NCI-H146 (cell line): ENCODE measurements at places on chromosomes 5 and 9.

GRCh38 chr9:101387871-101388506, 3.2 kb upstream of the BAAT start:
- peak; percentile 70 for DNase-seq

GRCh38 chr9:28206280-28206679, 633.0 kb upstream of the C9orf72 start:
- no peak for DNase-seq

DNA sequence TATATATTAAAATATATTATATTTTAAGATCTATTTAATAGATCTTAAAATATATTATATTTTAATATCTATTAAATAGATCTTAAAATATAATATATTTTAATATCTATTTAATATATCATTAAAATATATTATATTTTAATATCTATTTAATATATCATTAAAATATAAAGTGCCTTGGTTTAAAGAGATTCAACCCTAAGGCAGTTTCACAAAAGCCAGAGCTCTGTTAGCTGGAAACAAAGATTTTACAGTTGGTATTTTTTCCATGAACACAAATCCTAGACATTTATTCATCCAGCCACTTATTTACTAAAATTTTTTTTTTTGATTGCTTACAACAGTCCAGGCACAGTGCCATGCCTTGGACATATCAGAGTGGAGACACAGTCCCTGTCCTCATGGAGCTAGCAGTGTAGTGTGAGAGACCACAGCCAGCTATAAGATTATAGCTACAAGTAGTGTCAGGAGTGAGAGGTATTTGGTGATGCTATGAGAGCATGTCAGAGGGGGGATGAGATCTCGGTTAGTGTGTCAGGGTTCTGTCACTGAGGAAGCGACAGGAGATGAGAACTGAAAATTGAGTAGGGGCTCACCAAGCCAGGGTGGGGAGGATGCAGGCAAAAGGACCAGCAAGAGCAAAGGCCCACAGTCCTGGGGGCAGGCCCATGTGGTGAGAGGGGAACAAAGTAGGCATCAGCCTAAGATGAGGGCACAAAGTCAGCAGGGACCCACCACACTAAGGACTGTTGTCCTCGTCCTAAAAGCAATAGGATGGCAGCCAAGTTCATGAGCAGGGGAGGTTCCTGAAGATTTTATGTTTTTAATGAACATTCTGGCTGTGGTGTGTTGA, 74.5 kb downstream of the FBXO38 start:
- DNase-seq: no peak

DNA sequence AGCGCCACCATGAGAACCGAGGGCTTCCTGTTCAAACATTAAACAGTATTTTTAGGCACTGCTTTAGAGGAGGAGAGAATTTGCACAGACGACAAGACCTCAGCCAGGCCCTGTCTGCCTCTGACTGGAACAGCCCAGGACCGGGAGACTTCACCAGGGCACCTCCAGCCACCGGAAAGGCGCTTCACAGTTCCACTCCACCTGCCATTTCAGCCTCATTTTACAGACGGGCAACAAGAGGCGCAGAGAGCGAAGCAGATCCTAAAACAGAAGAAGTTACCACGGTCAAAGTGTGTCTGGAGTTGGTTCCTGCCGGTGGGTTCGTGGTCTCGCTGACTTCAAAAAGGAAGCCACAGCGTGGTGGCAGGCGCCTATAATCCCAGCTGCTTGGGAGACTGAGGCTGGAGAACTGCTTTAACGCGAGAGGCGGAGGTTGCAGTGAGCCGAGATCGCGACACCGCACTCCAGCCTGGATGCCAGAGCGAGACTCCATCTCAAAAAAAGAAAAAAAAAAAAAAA, 28.4 kb downstream of the COL23A1 start:
- no peak for DNase-seq

GRCh38 chr5:94389515-94389899, 228.9 kb downstream of the KIAA0825 start:
- no peak for DNase-seq

DNA sequence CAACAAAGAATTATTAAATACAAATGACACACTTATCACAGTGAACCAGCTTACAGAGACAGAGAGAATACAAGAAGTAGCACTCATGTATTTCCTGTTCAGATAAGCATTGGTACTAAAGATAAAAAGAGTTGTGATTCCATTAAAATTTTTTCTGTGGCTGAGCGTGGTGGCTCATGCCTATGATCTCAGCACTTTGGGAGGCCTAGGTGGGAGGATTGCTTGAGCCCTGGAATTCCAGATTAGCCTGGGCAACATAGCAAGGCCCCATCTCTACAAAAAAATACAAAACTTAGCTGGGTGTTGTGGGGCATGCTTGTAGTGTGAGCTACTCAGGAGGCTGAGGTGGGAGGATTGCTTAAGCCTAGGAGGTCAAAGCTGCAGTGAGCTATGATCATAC, 32.9 kb downstream of the FCHO2 start:
- no peak for DNase-seq

- DNase-seq: no peak
Observed at GRCh38 chr9:71036501-71036900, 84.9 kb downstream of the TRPM3 start.

GRCh38 chr5:150214289-150214688, 24.4 kb downstream of the SLC6A7 start:
- no peak for DNase-seq

GRCh38 chr9:75975071-75975470, 84.6 kb downstream of the PCSK5 start:
- no peak for DNase-seq

DNA sequence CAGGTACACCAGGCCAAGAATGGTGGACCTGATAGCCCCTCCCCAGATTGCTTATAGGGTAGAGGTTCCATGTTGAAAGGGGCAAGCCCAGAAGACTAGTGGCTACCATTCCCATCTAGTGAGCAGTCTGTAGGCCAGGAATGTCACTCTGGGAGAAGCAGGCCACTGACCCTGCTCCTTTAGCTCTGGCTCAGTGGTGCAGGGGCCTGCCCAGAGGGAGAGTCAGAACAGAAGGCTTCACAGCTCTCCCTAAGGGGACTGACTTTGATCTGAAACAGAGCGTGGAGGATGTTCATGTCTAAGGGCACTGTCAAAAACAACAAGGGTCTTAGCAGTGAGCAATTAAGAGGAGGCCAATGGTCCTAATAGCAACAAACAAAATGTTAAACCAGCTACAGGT, 81.7 kb downstream of the ZNF354C start:
- no peak for DNase-seq

DNA sequence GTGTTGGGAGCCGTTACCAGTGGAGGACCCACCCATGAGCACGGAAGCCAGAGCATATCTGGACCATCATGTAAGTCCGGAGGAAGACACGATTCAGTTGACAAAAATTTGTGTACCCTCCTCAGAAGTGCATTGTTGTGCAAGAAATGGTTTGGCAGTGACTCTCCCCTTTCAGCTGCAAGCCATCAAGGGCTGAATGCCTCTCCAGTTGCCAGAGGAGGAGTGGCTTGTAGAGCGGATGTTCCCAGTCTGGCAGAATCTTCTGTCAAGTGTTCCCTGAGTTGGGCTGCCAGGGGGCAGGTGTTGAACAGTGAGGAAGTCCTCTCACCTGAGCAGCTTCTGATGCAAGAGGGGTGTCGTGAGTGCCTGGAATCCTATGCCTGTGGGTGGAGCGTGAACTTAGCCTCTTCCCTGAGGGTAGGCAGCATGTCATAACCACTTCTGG, 27.6 kb upstream of the CDKN2AIPNL start:
- DNase-seq: no peak

DNA sequence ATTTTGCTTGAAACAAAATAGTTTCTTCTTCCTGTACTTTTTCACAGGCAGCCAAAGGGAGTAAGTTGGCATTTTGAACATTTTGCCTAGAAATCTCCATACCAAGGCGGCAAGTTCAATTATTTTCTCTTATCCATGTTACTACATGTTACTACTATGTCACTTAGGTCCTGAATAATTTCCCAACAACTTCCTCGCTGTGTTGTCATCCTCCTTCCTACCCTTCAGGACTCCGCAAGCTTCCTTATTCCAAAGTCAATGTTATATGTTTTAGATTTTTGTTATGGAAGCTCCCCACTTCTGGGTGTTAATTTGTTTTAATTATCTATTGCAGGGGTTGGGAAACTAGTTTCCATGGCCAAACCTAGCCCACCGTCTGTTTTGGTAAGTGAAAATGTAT, 9.9 kb upstream of the B4GALT1 start:
- DNase-seq: no peak

GRCh38 chr5:171825051-171825450, 39.4 kb downstream of the SMIM23 start:
- no peak for DNase-seq

- no peak for DNase-seq
Observed at GRCh38 chr5:100709771-100710170, 174.6 kb downstream of the FAM174A start.

- peak; percentile 38 for DNase-seq
Observed at GRCh38 chr9:91422758-91423711, 597 bp downstream of the NFIL3 start.

- no peak for DNase-seq
Observed at GRCh38 chr9:34291023-34291422, 38.0 kb downstream of the KIF24 start.

GRCh38 chr5:148645527-148645926, 8.8 kb downstream of the HTR4 start:
- DNase-seq: no peak

DNA sequence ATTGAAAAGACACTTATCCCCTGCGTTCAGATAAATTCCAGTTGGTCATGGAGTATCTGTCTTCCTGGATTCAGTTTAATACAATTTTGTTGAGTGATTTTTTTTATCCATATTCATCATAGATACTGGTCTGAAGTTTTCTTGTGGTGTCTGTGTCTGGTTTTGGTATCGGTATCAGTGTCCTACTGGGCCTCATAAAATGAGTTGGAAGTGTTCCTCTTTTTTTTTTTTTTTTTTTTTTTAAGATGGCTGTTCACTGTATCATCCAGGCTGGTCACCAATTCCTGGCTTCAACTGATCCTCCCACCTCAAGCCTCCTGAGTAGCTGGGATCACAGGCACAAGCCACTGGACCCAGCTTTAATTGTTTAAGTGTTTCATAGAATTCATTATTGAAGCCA, 2.9 kb upstream of the CAMSAP1 start:
- no peak for DNase-seq
